Erythroblast (primary cell): ENCODE measurements at places on chromosomes 6 and 20.

DNA sequence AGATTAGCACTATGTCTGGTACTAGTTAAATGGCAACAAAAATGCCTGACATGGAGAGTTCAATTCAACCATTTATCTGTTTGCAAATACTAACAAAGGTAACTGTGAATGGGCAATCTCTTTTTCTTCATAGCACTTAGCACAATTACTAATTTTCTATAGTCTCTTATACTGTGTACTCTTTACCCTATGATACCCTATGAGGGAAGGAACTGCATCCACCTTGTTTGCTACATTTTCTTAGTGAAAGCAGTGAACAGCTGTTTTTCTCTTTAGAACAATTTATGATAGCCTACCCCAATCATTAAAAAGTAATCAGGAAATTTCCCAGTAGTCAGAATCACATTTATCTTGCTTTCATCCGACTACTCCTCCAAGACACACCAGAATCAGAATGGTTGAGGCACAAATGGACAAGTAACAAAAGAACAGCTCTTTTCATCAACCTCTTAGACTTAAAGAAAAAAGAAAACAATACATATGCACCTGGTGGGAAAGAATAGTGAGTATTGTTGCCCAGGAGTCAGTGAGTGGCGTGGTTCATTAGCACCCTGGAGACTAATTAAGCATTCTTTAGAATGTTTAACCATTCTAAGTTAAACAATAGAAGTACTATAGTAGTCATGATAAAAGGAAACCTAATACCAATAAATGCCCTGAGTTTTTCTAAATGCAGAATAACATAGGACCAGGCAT is 16.7 kb downstream of the ZNF292 start:
- no peak for DNase-seq

- DNase-seq = no peak
These were observed 105.7 kb downstream of the ARHGAP18 start for GRCh38 chr6:129604321-129604720.

GRCh38 chr20:36092398-36093024 is 62.0 kb upstream of the EPB41L1 start:
- DNase-seq = peak; percentile 32

DNA sequence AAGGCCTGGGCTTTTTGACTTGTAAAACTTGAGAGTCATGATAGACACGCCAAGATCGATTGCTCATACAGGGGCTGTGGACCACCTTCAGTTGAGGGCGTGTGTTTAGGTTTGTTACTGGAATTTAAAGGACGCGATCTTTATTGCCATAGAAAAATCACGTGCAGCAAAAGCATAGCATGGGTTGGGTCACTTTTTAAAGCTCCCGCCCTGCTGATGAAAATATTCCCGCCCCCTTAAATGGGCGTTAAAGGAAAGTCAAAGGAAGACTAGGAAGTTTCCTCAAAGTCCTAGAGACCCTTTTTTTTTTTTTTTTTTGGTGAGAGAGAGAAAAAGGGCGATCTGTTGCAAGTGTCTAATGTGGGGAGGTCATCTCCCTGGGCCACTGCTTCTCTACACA is 23.1 kb downstream of the TFAP2A start:
- DNase-seq = no peak

DNA sequence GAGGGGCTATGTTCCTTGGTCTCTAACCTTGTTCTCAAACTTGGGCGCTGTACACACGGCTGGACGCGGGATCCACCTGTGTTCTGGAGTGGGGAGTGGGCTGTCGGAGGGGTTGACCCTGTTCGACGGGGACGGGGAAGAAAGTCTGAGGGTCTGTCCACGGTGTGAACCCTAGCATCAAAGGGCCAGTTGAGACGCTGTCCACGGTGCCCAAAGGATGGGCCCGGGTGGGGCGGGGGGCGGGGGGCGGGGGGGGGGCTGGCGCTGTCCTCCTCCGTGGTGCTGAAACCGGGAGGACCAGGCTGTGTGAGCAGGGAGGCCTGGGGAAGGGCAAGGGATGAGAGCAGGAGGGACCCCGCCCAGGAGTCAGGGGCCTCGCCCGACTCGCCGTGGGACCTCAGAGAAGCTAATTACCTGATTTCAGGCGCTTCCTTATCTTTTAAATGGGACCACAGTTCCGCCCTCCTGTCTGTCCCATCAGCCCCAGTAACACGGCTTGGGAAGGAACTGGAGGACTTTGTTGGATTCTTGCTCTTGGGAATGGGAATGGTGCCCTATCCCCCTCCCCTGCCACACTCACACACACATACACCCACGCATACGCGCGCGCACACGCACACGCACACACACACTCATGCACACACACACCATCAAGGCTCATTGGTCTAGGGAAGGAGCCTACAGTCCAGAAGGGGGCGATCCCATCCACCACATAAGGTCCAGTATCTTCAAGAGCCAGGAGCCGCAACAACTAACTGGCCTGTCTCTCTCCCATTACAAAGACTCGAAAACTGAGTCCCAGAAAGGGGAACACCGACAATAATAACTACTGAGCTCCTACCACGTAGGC is 1.0 kb upstream of the VSTM2L start:
- DNase-seq = peak; percentile 80

DNA sequence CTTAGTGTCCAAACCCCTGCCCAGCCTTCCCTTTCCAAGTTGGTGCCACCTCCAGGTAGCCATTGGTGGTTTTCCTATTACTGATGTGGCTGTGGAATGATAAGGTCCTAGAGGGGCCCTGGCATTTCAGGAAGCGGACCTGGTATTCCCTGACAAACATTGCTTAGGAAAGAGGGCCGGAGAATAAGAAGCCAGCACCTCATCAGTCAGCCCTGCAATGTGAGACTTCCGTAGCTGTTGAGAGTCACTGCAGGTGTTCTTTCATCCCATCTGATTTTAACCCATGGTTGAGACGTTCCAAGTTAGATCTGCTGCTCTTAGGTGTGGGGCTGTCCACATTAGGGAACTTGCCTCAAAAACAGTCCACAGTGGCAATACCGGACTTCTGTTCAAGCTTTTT is 14.8 kb upstream of the NPEPL1 start:
- no peak for DNase-seq

GRCh38 chr6:21791581-21791980 is 198.0 kb downstream of the SOX4 start:
- no peak for DNase-seq

- no peak for DNase-seq
These were observed 20.0 kb downstream of the PDYN start for GRCh38 chr20:1973601-1974440.

DNA sequence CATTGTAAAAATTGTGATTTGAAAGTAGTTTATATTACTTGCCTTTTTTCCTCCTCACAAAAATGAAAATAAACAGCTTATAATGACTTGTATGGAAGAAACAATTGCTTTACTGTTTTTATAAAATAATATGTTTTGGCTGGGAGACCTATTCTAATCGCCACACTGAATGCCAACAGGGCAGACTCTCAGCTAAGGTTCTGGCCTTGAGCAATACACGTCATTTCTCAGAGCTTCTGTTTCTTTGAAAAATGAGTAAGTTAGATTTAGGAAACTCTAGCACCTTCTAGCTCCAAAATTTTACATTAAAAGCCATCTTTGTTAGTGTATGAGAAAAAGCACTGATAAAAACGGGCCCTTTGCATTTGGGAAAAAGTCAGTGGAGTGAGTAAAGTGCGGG is 166.6 kb downstream of the ARID1B start:
- no peak for DNase-seq

- DNase-seq = no peak
These were observed 37.6 kb upstream of the LYRM2 start for GRCh38 chr6:89675949-89676748.

GRCh38 chr20:8139899-8140298 is 7.8 kb downstream of the PLCB1 start:
- no peak for DNase-seq

- no peak for DNase-seq
These were observed 71.4 kb downstream of the VTA1 start for GRCh38 chr6:142218446-142218845.

DNA sequence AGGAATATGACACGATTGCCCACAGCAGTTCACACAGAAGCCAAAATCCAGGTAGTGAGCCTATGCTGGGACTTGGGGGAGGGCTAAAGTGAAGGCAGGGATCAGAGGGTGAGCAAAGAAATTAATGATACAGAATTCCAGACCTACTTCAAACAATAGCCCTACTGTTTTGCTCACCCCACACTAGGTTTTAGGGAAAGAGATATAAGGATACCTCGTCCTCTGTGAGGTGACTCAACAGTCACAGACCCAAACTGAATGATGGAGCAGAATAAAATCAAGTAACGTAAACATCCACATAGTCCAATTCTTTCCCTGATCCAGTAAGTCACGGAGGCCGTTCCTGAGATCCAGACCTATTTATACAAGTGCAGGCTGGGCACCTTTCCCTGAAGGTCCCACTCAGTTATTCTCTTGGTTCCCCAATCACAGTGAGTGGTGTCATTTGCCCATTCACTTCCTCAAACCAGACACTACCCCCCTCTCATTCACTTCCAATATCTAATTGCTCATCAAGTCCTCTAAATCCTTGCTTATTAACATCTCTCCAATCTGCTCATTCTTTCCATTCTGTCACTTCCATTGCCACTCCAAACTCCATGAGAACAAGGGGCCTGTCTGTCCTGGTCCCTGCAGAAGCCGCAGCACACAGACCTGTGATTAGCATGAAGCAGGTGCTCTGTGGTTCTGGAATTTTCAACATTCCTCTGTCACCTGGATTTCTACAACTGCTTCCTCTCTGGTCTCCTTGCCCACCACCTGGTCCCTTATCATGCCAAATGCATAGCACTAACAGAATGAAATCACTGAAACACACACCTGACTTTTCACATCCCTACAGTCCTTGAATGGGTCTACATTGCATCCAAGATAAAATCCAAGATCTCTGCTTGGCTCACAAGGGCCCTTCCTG is 55.9 kb downstream of the ATXN1 start:
- DNase-seq = no peak

GRCh38 chr6:65999288-65999791 is 292.3 kb upstream of the EYS start:
- DNase-seq = no peak

DNA sequence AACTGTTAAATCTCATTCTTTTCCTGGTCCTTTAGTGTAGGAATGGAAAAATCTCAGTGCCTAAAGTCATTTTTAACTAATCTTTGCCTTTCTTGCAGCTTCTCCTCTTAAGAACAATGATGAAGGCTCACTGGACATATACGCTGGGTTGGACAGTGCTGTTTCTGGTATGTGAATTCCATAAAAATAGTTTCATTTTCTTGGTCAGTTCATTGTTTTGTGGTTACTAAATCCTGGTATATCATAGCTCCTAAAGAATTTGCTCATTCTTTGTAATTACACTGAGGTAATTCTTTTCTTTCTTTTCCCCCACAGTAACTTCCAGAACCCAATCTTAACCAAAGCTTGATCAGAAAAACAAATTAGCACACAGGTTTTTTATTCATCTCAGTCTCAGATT is 23.4 kb downstream of the CASP8AP2 start:
- DNase-seq = no peak

GRCh38 chr6:42449917-42450476 is 1.7 kb downstream of the TRERF1 start:
- DNase-seq = no peak

GRCh38 chr6:71721642-71722041 is 164.7 kb upstream of the RIMS1 start:
- DNase-seq = no peak

- no peak for DNase-seq
These were observed 16.8 kb downstream of the RPL7L1 start for GRCh38 chr6:42896178-42896719.

- no peak for DNase-seq
These were observed 175.9 kb downstream of the PLCB4 start for GRCh38 chr20:9244811-9245210.

- DNase-seq = no peak
These were observed 362.7 kb downstream of the THBS2 start for GRCh38 chr6:168890981-168891365.

DNA sequence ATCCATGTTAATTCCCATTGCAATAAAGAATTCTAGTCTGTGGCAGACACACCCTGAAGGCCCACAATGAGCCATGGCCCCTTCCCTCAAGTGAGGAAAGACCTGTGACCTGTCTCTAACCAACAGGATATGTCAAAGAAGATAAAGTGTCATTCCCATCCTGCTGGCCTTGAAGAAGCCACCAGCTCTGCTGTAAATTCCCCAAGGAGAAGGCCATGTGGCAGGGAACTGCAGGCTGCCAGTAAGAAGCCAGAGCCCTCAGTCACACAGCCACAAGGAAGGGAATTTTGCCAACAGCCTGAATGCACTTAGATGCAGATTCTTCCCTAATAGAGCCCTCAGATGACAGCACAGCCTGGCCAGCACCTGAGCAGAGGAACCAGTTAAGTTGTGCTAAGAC is 24.8 kb downstream of the VIP start:
- no peak for DNase-seq

- DNase-seq = no peak
These were observed 516.2 kb downstream of the PKHD1 start for GRCh38 chr6:51571168-51571567.

DNA sequence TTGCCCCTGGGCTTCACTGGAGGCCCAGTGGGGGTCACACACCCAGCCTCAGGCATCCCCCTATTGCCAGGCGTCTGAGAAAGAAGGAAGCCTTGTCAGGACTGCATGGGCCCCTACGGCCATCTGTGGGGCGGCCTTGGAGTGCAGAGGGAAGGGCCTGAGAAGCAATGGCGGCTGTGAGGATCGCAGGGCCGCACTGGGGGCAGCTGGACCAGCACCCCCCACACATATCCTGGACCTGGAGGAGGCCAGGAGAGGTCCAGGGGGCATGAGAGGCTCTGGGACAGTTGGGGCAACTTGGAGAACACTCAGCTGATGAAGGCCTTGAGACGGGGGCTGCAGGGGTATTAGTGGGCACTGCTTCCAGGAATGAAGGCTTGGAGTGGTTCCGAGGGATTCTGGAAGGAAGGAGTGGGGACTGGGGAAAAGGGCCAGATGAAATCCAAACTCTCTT is 16.5 kb downstream of the MDFI start:
- no peak for DNase-seq

GRCh38 chr6:89187504-89187903 is 29.7 kb downstream of the GABRR1 start:
- DNase-seq = no peak

GRCh38 chr6:106167096-106167814 is 81.1 kb downstream of the PRDM1 start:
- DNase-seq = no peak

DNA sequence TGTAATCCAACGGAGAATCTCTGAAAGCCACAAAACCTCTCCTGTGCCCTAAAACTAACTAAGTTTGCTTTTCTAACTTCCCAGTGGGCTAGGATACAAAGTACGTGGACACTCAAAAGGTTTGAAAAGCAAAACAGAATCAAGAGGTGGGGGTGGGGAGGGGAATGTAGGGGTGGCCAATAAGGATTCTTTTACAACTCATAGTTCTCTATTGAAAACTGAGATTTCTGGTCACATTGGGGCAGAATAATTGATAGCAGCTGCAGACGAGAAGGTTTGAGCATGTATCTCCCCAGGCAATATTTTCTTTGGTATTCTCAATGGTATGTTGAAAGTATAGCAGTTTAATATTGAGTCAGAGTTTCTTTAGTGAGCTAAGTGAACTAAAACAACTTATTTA is 376.7 kb upstream of the CITED2 start:
- no peak for DNase-seq

GRCh38 chr6:132763269-132763668 is 5.6 kb upstream of the VNN2 start:
- DNase-seq = no peak

GRCh38 chr20:4819901-4820300 is 98.2 kb downstream of the PRND start:
- no peak for DNase-seq
